ENCODE measurements at places on chromosomes 3 and 15. TPM values are rescaled to one million over a fixed set of nuclear protein-coding genes. Genes with fewer than 3 reads are reported as not detected.

DNA sequence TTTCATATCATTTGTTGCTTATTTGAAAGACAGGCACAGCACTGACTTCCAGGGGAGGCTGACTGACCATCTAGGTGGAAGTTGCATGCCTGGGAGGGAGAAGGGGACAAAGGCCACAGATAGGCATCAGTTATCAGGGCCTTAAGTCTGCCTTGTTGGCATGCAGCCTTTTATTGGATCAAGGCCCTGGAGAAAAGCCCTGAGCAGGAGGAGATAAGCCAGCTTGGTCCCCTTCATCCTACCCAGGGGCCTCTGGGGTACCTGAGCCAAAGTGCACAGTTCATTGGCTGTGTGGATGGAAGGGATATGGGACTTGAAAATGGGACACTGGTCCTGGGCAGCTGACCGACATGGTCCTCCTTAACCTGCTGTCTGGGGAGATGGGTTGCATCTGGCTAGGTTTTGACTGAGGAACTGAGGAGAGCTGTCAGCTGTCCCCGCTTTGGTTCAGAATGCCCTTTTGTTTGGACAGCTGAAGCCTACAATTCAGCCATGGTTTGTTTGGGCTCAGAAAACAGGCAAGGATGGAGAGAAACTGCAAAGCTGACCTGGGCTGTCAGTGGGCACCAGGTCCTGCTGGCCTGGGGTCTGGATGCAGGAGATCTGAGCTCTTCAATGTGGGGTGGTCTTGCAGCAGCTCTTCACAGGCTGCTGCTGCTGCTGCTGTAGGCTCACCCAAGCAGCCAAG lies 60.0 kb downstream of the FLNB start:
- no peaks in the 10 kb centered on the region for H3K4me1 ChIP-seq
- H3K4me3 ChIP-seq: no peak overlapping the region
- DNase-seq: no peak
- no peaks in the 10 kb centered on the region for H3K36me3 ChIP-seq

DNA sequence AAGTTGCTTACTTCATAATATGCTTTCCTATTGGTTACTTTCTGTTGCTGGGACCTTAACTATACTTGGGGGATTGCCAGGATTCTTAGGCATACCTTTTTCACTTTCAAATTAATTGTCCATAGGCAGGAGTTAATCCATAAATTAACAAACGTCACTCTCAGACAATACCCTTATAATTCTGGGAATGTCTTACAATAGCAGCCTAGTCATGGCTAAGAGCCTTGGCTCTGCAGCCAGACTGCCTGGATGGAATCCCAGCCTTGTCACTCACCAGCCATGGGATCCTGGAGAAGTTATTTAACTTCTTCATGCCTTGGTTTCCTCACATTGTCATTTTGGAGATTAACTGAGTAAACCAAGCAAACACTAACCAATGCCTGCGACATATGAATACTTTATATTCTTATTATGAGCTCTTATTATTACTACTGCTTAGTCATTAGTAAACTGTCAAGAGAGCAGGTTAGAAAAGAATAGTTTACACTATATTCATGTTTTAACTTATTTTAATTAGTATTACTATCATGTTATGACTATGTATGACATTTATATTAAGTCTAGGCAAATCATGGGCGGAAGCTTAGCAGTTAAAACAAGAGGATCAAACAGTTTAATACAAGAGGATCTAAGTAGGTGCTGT lies 29.0 kb downstream of the GYG1 start:
- no peak for DNase-seq
- H3K4me1 ChIP-seq: no peaks in the 10 kb centered on the region
- no peak overlapping the region for H3K4me3 ChIP-seq
- no peak overlapping the region for H3K27ac ChIP-seq

DNA sequence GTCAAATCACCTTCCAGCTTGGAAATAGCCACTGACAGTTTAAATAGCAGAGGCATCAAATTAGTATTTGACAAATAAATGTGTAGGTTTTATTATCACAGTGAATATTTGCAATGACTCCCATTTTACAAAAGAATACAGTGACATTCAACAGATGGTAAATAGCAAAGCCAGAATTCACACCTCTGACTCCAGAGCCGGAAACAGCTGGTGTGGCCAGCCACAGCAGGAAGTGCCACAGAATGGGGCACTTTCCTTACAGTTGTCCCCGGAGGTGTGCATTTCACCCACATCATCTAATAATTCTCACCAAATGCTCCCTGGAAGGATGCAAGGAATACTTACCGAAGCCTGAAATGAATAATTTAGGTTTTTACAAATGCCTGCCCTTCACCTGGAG lies 295.7 kb upstream of the WNT5A start:
- H3K4me3 ChIP-seq: no peak overlapping the region
- no peaks in the 10 kb centered on the region for H3K27me3 ChIP-seq
- H3K4me1 ChIP-seq: no peaks in the 10 kb centered on the region
- H3K36me3 ChIP-seq: no peaks in the 10 kb centered on the region
- no peak for DNase-seq
- H3K27ac ChIP-seq: no peak overlapping the region

DNA sequence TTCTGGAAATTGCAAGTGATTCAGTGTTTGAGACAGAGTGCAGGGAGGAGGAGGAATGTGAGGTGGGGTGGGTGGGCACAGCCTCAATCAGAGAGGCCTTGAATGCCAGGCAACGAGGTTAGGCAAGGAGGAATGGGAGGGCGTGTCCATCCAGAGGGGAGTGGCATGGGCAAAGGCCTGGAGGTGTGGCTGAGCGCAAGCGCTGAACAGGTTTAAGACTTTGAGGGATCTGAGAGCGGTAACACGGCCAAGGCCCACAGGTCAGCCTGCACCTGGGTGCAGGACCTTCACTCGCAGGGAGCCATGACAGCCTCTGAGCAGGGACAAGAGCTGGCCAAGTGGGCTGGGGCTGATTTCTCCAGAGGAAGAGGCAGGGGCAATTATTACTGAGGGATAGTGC lies 125.9 kb downstream of the TPRA1 start:
- H3K27me3 ChIP-seq: peaks cover 10% of the 10 kb centered on the region
- no peak overlapping the region for H3K27ac ChIP-seq
- DNase-seq: no peak
- no peak overlapping the region for H3K4me3 ChIP-seq

DNA sequence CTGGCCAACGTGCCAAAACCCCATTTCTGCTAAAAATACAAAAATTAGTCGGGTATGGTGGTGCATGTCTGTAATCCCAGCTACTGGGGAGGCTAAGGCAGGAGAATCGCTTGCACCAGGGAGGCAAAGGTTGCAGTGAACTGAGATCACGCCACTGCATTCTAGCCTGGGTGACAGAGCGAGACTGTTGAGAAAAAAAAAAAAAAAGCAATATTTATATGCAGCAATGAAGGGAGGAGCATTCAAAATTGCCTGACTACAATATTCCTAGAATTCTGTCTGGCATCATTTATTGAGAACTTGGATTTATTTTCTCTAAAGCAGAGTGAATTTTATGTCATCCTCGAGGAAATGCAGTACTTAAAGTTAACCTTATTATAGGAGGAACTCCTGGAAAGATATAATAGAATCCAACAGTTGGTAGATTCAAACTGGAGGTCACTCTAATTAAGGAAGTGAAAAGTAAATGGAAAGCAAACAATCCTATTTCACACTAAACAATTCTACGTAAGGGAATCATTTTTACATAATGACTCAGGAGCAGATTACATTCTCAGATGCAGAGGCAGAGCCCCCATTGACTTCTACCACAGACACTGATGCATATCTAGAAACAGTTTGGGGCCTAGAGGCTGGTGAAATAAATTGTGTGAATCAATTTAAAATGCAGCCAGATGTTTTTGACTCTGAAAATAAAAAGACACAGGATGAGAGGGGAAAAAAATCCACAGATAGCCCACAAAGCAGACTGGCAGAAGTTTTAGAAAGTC lies 82.1 kb upstream of the FHIT start:
- no peak overlapping the region for H3K4me3 ChIP-seq
- H3K36me3 ChIP-seq: no peaks in the 10 kb centered on the region
- DNase-seq: no peak
- H3K27ac ChIP-seq: no peak overlapping the region

GRCh38 chr15:76711351-76711827 lies 193.8 kb downstream of the SCAPER start:
- H3K27ac ChIP-seq: no peak overlapping the region
- H3K36me3 ChIP-seq: peaks cover 43% of the 10 kb centered on the region
- DNase-seq: no peak
- no peaks in the 10 kb centered on the region for H3K27me3 ChIP-seq
- no peak overlapping the region for H3K4me3 ChIP-seq

DNA sequence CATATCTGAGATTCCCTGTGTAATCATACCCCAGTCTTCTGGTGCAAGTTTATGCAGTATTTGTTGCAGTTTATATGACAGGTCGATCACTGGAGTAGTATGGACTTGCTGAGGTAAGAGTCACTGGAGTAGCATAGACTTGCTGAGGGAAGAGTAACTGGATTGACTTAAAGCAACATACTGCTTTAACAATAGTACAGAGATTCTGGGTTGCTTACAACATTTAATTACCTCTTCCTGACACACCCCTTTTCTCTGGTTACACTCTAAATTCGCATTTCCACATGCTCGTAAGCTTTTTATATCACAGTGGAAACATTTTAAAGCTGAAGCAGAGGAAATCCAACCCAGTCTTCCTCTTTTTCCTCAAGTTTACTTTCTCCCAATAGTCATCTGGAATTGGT lies 11.8 kb downstream of the AAGAB start:
- no peak overlapping the region for H3K27ac ChIP-seq
- peaks cover 31% of the 10 kb centered on the region for H3K36me3 ChIP-seq
- DNase-seq: no peak

Gene RARRES1
- not detected for total RNA-seq

Gene MCTP2
- 54.2 TPM for total RNA-seq
